Muscle of leg (tissue), 16 donors: ENCODE measurements at places on chromosomes 3 and 15. TPM values are rescaled to one million over a fixed set of nuclear protein-coding genes. Genes with fewer than 3 reads are reported as not detected.
A peak's percentile ranks its signal among the peaks of the same experiment; 100 is the strongest.

- DNase-seq = peak; percentile 79
Observed at GRCh38 chr15:45307230-45307924, 55.3 kb downstream of the SLC28A2 start.

GRCh38 chr3:121473001-121473400 lies 72.8 kb downstream of the POLQ start:
- no peak for DNase-seq

The ASB14 gene
- total RNA-seq = 0.18 TPM

GRCh38 chr3:29451920-29452319 lies 171.0 kb downstream of the RBMS3 start:
- DNase-seq = peak; percentile 62

- DNase-seq = no peak
Observed at GRCh38 chr15:35876762-35877161, 330.8 kb upstream of the DPH6 start.

The HDC gene
- total RNA-seq = 0.62 TPM

DNA sequence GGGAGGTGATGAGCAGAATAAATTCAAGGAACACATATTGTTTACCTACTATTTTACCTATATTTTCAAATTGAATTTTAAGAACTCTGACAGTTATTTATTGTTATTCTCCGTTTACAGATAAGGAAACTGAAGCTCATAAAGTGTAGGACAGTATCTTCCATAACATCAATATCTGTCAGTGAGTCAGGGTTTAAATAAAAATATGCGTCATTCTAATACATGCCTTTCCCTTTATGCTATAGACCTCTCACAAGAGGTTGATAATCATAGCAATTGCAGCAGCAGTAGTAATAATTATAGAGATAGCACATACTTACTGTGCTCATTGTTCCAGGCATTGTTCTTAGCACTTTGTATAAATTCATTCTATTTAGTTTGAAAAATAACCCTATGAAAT lies 101.1 kb downstream of the EPHA6 start:
- no peak for DNase-seq

The EXOG gene
- 11.3 TPM for total RNA-seq

GRCh38 chr15:66630801-66631351 lies 65.1 kb upstream of the LCTL start:
- DNase-seq = no peak

The DNAH12 gene
- total RNA-seq = 0.58 TPM

- no peak for DNase-seq
Observed at GRCh38 chr3:162119651-162120050, 623.0 kb downstream of the OTOL1 start.

- DNase-seq = no peak
Observed at GRCh38 chr15:34043813-34044212, 4.8 kb upstream of the AVEN start.

The PLSCR2 gene
- total RNA-seq = not detected

DNA sequence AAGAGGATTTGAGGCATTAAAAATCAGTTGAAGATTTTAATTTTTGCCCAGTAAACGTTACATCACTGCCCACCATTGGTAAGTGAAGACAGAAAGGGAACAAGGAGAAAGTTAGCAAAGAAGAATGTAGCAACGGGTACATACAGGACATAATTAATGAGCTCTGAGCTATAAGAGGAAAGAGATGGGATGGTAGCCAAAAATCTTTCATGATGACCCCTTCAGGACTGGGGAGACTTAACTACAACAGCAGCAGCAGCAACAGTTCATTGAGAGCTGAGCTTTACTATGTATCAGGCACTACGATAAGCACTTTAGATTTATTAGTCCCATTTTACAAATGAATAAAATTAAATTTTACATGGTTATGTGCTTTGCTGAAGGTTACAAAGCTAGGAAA lies 18.4 kb downstream of the EMC4 start:
- DNase-seq = no peak

- DNase-seq = no peak
Observed at GRCh38 chr3:8834974-8835373, 65.6 kb upstream of the OXTR start.

- peak; percentile 56 for DNase-seq
Observed at GRCh38 chr3:20975188-20975651, 775.8 kb downstream of the ZNF385D start.

The CP gene
- 1.1 TPM for total RNA-seq

GRCh38 chr3:127825756-127826155 lies 3.4 kb upstream of the MGLL start:
- DNase-seq = peak; percentile 67

GRCh38 chr15:63381301-63382204 lies at the start of gene CA12:
CA12 (minus strand) TSS chr15:63381846; CDS start chr15:63381720, 126 bp downstream.
- peak; percentile 50 for DNase-seq

- DNase-seq = peak; percentile 97
Observed at GRCh38 chr3:34947834-34948233, 691.5 kb upstream of the ARPP21 start.

DNA sequence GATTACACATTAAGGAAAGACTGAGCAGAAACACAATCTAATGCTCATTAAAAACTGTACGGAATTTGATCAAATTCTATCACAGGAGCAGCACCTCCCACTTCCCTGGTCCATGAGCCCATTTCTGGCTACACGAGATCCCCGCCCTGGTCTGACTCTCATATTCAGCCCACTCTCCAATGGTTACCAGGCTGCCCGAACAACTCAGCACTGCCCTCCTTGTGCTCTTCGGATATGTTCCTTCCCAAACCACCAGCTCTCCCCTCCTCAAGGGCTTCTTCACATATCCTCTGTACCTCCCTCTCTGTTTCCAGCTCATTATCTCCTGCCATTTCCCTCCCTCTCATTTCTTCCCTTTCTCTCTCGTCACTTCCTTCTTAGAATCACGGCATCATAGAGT lies 180.5 kb downstream of the RSL24D1 start:
- DNase-seq = no peak

The CFAP91 gene
- 1.4 TPM for total RNA-seq

- DNase-seq = peak; percentile 55
Observed at GRCh38 chr15:99509686-99510461, 55.9 kb upstream of the MEF2A start.

DNA sequence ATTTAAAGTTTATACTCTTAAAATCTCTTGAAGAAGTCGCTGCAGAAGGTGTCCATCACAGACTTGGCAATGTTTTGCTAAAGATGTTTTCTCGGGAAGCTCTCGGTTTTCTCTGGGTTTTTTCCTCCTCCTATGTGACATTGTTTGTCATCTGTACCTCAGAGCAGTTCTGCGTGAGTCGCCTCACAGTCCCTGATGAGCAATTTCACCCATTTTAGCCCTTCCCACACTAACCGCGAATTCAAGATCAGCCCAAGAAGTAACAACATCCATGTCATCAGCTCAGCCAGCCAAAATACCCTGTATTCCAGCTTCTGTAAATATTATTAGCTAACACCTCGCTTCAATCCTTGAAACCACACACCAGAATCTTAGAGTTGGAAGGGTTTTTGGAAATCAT lies 224.3 kb upstream of the SETMAR start:
- no peak for DNase-seq

GRCh38 chr3:8593021-8593827 lies 51.4 kb downstream of the SSUH2 start:
- peak; percentile 94 for DNase-seq

DNA sequence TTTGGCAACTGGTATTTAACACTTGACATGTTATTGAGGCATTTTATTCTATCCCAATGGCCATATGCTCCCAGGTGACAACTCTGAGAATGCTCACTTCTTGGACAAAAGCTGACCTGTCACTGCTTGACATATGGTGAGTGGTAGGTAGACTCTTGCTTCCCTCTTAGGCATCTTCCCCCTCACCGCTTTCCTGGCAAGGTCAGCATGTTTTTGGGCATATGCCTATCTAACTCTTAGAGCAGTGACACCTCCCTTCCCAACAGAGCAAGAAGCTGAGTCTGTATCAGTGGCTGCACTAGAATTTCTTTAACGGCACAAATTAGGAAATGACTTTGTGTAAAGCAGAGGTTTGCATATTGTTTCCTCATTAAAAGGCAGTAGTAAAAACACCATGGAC lies 300.7 kb downstream of the OXSM start:
- DNase-seq = no peak

The ZCWPW2 gene
- total RNA-seq = 1.3 TPM

The DNAJC19 gene
- total RNA-seq = 34.7 TPM

The BCHE gene
- 78.9 TPM for total RNA-seq

The DCP1A gene
- 13.6 TPM for total RNA-seq

- no peak for DNase-seq
Observed at GRCh38 chr3:72520690-72521308, 327.4 kb downstream of the SHQ1 start.

DNA sequence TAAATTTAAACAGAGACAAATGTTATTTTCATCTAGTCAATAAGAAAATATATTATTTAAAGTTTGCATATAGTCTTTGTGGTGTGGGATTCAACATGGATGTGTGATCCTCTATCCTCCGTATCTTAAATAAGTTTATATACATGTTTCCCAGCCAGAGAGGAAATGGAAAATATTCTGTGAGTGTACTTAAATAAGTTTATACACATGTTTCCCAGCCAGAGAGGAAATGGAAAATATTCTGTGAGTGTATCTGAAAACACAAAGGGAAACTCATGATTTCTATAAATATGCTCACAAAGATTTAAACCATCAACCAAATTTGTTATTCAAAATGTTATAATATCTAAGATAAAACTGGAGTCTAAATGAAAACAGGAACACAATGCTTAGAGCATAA lies 110.0 kb upstream of the MELTF start:
- DNase-seq = peak; percentile 73

GRCh38 chr3:66363148-66363547 lies 137.7 kb downstream of the LRIG1 start:
- DNase-seq = peak; percentile 52

The FAM174B gene
- total RNA-seq = 13.3 TPM

DNA sequence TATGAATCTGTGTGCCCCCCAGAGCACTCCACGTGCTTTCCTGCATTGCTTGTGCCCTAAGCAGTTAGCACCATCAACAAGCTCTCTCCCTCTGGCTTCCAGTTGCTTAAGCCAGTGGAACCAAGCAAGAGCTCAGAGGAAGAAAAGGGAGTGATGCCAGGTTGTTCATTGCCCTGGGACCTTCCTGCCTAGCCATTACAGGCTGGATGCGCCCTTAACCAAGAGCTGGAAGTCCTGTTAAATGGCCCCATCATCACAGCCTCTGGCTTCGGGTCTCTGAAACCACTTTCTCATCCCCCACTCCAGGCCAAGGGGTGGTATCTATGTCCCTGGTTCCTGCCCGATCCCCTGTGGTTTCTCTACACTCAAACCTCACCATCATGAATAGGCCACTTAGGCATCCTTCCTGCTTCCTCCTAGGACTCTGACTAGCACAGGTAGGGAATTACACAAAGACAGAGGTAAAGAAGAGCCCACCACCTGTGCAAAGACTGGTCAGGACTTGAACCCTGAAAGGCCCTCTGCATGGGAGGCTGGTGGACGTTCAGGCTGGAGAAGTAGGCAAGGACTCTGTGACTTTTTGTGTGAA lies 309.5 kb upstream of the TRIM42 start:
- DNase-seq = no peak

The AGTR1 gene
- total RNA-seq = 23.7 TPM

DNA sequence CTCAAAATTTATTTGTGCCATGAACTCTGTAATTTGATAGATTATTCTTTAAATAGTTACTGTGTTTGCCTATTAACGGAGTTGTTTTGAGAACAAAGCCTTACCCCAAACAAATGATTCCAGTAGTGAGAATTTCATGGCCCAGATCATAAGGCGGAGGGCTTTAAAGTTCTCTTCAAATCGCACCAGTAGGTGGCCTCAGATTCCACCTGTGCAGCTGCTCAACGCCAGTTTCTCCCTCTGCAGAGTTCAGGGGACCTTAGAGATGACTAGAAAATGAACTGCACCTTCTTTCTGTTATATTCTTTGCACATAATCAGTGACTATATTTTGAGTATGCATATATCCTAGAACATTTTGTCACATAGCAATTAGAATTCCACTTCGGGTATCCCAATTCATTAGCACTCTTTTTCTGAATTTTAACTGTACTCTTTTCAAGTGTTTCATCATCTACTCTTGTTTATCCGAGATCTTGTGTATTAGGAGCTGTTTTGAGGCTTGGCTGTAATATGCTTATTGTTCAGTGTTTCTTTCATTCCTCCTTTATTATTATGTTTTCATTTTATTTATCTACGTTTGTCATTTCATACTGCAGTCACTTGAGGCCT lies 232.6 kb upstream of the CHRM5 start:
- peak; percentile 32 for DNase-seq

The ITPR1 gene
- total RNA-seq = 34.4 TPM

DNA sequence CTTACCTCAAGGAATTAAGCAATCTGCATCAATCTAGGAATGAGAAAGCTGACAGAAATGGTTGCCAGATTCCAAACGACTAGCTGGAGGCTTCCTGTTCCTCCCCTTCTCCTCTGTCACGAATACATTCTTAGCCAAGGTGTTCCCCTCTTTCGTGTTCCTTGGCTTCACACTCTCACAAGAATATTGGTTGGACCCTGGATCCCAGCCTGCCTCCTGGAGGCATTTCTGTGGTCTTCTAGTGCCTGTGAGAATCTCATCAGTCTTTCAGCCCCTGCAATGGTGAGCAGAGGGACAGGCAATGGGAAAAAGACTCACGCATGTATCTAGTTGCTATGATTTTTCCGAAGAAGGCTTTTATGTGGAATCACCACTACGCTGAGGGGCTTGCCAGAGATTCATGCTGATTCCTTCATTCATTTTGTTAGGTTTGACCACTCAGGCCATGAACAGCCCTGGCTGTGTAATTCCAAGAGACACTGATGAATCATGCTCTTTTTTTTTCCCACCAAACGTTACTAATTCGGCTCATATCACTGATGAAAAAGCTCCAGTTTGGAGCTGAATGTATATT lies 1.6 kb upstream of the P3H2 start:
- no peak for DNase-seq

GRCh38 chr3:153285194-153285641 lies 123.2 kb downstream of the RAP2B start:
- DNase-seq = peak; percentile 72

The CCR9 gene
- total RNA-seq = 0.09 TPM

DNA sequence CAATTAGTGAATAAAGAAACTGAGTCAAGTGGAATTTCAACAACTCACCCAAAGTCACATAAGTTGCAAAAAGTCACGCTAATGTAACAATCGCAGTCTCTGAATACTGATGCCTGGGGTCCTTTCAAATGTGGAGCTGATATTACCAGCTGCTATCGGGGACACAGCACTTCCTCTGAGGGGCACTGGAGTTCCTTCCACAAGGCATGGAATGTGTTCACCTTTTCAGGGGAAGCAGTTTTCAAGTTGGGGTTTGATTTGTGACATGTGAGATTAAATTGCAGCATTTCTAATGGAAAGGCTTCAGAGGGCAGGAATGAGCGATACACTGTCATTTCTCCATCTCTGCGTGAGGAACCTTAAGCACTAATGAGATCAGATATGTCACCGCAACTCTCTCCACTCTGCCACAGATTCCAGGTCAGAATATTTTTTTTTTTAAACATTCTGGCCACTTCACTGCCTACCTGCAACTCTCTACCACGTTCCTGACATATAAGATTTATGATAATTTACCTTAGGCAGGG lies 807.2 kb upstream of the CFAP20DC start:
- DNase-seq = no peak

GRCh38 chr3:100879195-100879810 lies 113.9 kb downstream of the ABI3BP start:
- DNase-seq = peak; percentile 92
